Activated naive CD4-positive, alpha-beta T cell (primary cell): ENCODE measurements at places on chromosomes 6 and 20.
A peak's percentile ranks its signal among the peaks of the same experiment; 100 is the strongest.

GRCh38 chr20:46087161-46087560, 2.6 kb downstream of the NCOA5 start:
- DNase-seq = no peak

DNA sequence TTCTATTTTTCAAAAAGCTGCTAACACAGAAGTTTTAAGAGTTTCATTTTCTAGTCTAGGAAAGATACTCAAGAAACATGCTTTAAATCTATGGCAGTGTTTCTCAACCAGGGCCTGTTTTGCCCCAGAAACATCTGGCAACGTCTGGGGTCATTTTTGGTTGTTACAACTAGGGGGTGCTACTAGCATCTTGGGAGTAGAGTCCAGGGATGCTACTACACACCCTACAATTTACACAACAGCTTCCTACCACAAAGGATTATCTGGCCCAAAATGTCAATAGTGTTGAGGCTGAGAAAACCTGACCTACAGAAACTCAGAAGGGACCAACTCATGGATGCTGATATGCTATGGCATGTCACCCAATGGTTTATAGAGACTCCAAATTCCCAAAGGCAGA, 24.4 kb downstream of the SERAC1 start:
- no peak for DNase-seq

DNA sequence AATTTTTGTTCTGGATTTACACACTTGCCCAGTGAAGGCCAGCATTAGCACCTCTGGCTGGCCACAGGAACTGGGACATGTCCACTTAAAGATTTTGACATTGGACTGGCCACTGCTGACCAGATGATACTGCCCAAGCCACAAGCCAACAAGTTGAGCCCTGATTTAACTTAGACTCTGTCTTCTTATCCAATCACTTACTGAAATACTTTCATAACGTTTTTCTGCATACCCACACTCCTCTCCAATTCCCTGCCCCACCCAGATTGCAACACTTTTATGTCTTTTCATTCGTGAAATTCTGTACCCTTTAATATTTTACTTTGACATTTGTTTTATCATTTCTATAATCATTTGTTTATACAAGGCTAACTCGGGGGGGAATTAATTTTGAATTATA, 170.3 kb upstream of the TAB2 start:
- DNase-seq = no peak

DNA sequence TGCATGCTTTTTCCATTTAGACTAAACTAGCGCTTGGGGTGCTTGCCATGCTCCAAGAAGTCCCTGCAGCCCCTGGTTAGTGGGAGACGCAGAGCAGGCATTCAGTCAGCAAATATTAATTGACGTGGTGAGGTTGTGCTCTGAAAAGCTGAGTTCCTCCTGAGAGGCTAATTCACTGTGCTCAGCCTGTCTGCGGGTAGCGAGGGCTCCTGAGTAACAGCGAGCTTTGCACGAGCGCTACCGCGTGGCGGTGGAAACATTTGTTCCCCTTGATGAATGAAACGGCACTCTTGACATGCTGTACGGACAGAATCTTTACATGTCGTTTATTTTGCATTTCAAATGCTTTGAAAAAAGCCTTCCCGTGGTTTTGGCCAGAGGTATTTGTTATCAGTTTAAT, 170.6 kb upstream of the AGPAT4 start:
- no peak for DNase-seq

- no peak for DNase-seq
These were observed 69.6 kb downstream of the SSR1 start for GRCh38 chr6:7243179-7243981.

DNA sequence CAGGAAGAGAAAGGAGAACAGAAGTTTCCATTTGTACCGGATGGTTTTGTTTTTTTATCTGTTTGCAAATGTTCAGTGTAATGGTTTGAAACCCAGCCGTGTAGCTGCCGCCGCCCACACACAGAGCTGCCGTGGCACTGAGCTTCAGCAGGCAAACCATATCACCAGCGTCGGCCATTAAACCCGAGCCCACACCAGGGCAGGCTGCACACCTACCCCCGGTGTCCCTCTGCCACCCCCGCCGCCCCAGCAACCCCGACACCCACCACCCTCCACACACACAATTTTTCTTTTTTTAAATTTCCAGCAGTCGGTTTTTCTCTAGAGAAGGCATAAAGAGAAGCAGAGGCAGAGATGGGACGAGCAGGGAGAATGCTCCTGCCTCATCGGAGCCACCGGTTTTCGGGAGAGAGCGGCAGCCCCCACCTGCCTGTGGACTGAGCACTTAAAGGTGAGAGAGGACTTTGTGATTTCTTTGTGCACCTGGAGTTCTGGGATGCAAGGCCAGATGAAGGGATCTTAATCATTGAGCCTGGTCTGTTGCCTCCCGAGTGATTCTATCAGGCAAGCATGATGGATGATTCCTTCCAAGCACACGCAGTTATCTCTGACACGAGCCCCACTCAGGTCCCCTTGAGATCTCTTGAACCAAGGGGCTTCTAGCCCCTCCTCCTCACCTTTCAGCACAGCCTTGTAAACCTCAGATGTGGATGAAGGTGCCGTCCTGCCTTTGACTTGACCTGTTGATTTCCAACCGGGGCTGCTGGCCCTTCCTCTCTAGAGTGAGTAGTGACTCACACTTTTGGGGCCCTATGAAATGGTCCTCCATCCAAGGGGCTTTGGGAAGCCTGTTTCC, 17.5 kb upstream of the ZNF831 start:
- peak; percentile 33 for DNase-seq

GRCh38 chr6:68273297-68273696, 361.8 kb upstream of the ADGRB3 start:
- no peak for DNase-seq

DNA sequence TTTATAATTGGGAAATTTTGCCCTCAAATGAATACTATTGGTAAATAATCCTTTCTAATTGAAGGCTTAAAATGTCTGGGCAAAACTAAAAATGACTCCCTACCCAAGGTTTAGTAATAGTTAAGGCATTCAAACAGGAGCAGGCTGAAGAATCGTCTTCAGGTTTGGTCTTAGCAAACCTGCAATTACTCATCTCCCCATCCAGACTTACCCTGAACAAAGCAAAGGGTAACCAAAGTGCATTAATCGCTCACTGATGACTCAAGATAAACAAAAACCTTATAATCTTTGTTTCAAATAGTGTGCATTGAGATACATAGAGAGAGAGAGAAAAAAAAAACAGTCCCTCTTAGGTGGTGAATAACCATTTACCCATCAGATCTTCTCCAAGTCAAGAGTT, 225.5 kb downstream of the BMP2 start:
- no peak for DNase-seq

DNA sequence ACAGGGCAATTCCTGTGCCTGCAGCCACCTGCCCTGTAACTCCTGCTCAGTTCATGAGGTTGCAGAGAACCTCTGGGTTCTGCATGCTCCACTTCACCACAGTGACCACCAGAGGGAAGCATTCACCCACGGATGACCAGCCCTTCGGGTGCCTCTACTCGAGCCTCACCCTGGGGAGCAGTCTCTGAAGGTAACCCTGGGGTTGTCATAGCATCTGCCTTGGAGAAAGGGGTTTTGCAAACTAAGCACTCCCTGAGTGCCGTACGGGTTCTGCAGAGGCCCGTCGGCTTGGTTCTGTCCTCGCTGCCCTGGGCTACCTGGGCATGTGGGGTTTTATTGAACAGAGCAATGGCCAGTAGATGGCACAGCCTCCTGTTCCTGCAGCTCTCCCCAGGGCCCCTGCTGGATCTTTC, 10.2 kb upstream of the CST5 start:
- DNase-seq = peak; percentile 36

DNA sequence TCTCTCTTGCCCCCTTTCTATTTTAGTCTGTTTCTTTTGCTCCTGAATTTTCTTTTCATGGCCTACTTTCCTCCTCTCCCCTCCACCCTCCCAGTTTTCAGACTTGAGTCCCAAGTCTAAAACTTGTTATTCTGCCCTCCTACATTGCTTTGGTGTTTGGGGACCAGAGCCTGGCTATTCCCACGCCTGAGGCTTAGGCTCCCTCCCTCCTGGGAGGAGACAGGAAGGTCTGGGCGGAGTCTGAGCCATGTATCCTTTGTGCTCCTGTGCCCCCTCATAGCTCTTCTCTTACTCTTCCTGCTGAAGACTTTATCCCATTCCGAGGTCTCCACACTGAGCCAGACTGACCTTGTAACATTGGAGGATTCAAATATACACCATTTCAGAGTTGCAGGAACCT, 69.5 kb downstream of the DAAM2 start:
- no peak for DNase-seq

- no peak for DNase-seq
These were observed 79.4 kb downstream of the DLGAP4 start for GRCh38 chr20:36385503-36385902.

GRCh38 chr6:43506667-43507471, 3.3 kb downstream of the LRRC73 start:
- DNase-seq = peak; percentile 67

- DNase-seq = no peak
These were observed 38.9 kb upstream of the KCNB1 start for GRCh38 chr20:49521356-49521755.

DNA sequence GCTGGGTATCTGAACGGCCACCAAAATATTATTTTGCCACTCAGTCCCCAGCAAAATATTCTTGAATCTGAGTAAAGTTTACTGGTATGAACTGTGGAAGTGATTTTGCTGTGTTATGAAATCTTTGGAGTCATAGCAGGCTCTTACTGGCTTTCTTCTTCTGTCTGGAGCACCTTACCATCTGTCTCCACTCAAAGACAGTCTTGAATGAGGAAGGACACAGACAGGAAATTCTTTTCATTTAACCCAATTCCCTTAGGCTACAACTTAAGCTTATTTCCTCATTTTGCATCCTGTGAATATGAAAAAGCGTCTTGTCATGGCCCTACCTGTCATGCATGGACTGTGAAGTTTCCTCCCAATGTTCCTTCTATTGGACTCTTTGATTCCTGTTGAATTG, 24.7 kb downstream of the FNDC1 start:
- no peak for DNase-seq

GRCh38 chr20:31861135-31861384, 9.3 kb downstream of the DUSP15 start:
- no peak for DNase-seq

- no peak for DNase-seq
These were observed 100.7 kb downstream of the SGK1 start for GRCh38 chr6:134217105-134217797.

GRCh38 chr20:63224412-63225081, 8.6 kb upstream of the YTHDF1 start:
- DNase-seq = no peak

DNA sequence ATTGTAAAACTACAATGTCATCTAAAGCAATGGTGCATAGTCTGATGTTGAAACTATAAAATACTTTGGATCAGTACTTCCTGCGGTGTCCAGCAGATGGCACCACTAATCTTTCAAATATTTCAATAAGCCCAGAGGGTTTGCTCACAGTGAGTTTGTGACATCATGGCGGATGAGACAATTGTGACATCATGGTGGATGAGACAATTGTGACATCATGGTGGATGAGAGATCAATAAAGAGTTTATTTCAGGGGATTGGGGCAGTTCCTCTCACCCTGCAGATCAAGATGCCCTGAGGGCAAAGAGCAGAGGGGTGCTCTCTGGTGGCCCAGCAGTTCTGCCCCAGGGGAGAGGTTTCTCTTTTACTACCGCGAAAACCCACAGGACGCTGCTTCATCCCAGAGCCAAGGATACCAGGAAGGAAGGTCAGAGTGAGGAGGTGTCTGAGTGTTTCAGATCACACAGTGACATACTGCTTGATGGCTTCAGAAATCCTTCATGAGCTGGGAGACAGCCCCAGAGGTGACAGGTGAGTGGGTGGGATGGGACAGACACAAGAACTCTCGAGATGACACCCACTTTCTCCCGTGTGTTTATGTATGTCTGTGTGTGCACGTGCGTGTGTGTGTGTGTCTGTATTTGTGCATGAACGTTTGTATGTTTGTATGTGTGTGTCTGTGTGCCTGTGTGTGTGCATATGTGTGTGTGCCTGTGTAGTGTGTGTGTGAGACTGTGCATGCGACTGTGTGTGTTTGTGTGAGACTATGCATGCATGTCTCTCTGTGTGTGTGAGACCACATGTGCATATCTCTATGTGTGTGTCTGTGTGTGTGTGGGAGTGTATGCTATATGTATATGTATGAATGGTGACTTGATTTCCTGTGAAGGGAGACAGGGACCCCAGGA, 7.3 kb upstream of the ULBP2 start:
- DNase-seq = peak; percentile 17

GRCh38 chr6:75217193-75217592, 11.3 kb upstream of the COL12A1 start:
- no peak for DNase-seq

DNA sequence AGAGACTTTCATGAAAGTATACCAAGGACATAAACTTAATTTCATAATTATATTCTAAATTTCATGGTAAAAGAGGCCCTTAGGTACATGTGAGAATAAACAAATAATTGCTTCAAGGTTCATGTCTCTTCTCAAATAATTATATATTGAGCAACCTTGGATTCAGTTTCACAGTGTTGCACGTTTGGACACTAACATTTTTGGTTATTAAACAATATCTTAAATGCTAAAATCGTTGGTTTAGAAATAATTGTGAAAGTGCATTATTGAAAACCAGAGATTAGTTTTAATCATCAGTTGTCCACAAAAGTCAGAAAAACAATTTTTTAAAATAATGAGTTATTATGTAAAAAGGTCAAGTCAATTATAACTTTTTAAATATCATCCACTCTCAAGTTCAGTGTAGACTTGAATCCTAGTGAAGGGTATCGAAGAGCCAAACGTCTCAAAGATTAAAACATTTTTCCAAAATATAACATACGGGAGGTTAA, 227.1 kb upstream of the DEFB112 start:
- DNase-seq = no peak

GRCh38 chr6:149566410-149567193, 427 bp downstream of the GINM1 start:
- DNase-seq = peak; percentile 51

- DNase-seq = no peak
These were observed 160.0 kb upstream of the AFDN start for GRCh38 chr6:167666571-167667203.
